Kasumi-1 (cell line): ENCODE measurements at places on chromosomes 7 and 10.

DNA sequence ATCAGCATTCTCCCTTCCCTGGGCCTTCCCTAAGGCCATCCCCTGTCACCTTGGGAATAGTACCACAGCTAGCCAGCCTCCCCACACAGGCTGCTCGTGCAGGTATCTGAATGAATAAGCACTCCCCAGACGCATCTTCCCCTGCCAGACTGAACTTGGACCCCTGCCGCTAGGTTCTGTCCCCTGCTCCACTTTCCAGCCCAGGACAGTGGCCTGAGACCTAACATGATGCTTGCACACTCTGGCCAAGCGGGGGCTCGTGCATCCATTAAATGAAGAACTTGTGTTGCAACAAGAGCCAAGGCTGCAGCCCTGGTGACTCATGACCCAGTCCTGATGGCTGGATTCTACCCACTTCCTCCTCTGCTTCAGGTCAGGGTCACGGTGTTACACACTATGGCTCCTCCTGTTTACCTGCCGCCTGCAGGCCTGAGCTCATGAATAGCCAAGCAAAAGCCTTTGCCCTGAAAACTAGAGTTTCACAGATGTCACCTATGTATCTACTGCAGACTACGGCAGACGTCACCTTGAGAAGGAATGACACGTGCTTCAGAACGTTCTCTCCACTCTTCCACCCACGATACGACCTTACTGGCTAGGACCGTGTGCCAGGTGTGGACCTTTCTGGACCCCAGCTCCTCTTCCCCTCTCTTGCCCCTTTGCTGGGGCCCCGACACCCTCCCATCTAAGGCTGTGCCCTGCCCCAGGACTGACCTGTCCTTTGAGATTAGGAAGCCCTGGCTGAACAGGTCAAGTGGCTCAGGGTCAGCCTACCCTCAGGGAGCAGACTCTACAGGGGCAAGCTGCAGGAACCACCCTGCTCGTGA lies 6.5 kb downstream of the ASB13 start:
- peak; percentile 74 for DNase-seq

GRCh38 chr7:55350281-55350680 lies 14.9 kb upstream of the LANCL2 start:
- DNase-seq = no peak

GRCh38 chr7:100867776-100868485 lies 744 bp downstream of the TRIP6 start:
- DNase-seq = no peak

DNA sequence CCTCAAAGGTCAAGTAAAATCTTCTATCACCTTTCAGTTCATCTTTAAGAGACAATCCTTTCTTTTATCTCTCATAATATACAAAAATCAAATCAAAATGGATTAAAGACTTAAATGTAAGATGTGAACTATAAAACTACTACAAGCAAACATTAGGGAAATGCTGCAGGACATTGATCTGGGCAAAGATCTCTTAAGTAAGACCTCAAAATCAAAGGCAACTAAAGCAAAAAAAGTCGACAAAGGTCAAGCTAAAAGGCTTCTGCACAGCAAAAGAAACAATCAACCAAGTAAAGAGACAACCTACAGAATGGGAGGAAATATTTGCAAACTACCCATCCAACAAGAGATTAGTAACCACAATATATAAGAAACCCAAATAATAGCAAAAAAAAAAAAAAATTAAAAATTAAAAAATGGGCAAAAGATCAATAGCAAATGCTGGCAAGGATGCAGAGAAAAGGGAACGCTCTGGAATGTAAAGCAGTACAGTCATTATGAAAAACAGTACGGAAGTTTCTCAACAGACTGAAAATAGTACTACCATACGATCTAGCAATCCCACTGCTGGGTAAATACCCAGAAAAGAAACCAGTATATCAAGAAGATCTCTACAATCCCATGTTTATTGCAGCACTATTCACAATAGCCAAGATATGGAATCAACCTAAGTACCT lies 41.7 kb downstream of the TNPO3 start:
- no peak for DNase-seq

- no peak for DNase-seq
Observed at GRCh38 chr7:50614721-50615518, 49.7 kb upstream of the DDC start.

- no peak for DNase-seq
Observed at GRCh38 chr10:35362701-35363350, 26.5 kb downstream of the CCNY start.

- DNase-seq = no peak
Observed at GRCh38 chr10:47218803-47219202, 81.2 kb upstream of the GDF10 start.

GRCh38 chr10:101693651-101693977 lies 1.4 kb downstream of the FBXW4 start:
- DNase-seq = peak; percentile 85

- no peak for DNase-seq
Observed at GRCh38 chr10:125011926-125012705, 70.2 kb downstream of the ZRANB1 start.

DNA sequence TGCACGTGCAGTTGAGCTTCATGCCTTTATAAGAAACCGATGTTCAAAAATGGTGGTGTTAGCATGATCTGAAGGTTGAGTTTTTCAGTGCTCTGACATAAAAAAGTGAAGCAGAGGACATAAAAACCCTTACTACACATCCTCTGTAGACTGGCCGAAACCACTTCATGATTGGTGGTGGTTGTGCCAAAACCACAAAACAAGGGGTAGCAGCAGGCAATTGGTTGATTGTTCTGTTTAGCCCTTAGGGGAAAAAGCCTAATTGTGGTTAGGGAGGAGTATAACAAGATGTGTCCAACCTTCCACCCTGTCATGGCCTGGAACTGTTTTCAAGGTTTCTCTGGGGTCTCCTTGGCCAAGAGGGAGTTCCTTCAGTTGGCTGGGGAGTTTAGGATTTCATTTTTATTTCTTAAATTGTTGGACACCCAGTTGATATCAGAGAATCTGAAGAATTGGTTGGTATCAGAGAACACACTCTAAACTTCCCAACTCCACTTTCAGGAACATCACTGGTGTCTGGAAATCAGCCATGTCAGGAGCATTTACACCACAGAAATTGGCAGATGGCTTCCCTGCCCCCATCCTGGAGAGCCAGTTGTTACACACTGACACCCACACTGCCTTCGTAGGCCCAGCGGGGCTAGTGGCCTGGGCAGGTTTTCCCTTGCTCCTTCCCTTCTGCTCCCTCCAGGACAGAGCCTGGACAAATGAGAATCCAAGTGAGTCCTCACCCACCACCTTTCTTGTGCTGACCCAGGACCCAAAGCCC lies 18.8 kb downstream of the MRPS24 start:
- DNase-seq = no peak

GRCh38 chr10:107790271-107790670 lies 625.8 kb upstream of the SORCS1 start:
- no peak for DNase-seq

DNA sequence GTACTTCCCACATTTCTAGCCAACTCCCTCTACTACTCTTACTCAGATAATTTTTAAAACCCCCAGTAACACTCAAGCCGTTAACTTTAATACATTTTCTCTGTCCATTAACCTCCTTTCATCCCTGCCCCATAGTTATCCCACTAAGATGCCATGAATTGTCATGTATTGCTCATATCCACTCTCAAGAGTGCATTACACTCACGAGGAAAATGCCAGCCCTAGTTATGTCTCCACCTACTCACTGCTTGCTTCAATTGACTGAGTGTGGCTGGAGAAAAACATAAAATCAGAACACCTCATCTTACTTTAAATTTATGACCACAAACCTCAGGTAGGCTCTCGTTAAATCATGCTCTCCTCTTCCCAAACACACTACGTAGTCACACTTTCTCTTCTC lies 324.1 kb upstream of the NPSR1 start:
- DNase-seq = no peak

DNA sequence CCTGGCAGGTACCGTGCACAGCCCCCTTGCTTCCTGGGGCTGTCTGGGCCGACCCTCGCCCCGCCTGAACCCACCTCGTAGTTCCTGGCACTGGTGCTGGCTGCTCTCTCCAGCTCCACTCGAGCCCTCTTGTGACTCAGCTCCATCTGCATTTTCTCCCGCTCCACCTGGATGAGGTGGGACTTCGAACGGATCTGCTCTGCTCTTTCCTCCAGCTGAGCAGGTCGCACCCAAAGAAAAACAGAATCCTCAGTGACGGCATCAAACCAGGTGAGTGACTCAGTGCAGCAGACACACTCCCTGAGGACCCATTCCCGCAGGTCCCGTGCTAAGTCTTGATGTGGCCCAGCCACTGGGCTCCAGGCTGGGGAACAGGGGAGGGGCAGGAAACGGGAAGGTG lies 7.4 kb downstream of the MAD1L1 start:
- DNase-seq = no peak

- no peak for DNase-seq
Observed at GRCh38 chr7:88664630-88665233, 94.8 kb upstream of the ZNF804B start.
